Stimulated activated naive B cell treated with anti-CD40 and anti-IgM and Interleukin-4, amounts not matched to agents 10 μg/mL and 1 μg/mL and 100 μg/mL, for 72 hours (primary cell): ENCODE measurements at places on chromosomes 1 and 21.

- DNase-seq, result no peak
These were observed 146.7 kb downstream of the CSMD2 start for GRCh38 chr1:34018285-34018684.

GRCh38 chr1:4084896-4085295 lies 184.8 kb upstream of the C1orf174 start:
- DNase-seq, result no peak

DNA sequence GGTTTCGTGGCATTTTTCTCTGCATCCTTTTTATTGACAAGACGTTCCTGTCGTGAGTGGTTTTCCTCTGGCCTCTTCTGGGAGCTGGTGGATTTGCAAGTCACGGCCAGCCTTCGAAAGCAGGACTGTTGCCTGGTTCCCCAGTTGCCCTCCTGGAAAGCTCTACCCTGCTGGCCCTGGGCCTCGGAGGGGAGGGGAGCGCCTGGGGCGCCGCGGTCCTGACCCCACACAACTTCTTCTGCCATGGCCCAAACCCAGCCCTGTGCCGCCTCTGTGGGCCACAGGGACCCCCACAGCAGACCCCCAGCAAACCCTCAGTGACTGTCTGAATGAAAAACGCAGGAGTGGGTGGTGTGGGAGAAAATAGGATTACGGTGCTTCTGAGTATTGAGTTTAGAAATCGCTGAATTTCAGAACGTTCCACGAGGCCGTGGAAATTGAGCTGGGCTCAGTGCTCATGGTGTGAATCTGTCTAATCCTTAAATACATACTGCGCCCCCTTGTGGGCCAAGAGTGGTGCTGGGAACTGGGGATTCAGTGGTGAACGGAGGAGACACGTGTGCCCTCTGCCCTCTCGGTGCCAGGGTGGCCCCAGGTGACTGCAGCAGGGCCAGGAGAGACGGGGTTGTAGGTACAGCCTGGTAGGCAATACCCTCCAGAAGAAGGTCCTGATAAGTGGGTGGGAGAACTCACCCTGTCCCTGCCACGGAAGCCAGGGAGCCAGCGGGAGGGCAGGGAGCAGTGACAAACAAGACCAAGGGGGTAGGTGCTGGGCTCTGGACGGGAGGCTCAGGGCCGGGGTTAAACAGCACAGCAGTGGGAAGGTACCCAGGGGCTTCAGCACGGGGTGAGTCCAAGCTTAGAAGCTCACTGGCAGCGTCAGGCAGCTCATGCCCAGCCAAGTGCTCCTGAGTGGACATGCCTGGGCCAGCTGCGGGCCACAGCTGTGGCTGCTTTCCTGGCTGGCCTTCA lies 101.2 kb upstream of the COL6A1 start:
- peak; percentile 24 for DNase-seq

- no peak for DNase-seq
These were observed 106.6 kb downstream of the NPHP4 start for GRCh38 chr1:5885471-5886139.

GRCh38 chr1:98056781-98057180 lies 135.9 kb upstream of the DPYD start:
- DNase-seq, result no peak

DNA sequence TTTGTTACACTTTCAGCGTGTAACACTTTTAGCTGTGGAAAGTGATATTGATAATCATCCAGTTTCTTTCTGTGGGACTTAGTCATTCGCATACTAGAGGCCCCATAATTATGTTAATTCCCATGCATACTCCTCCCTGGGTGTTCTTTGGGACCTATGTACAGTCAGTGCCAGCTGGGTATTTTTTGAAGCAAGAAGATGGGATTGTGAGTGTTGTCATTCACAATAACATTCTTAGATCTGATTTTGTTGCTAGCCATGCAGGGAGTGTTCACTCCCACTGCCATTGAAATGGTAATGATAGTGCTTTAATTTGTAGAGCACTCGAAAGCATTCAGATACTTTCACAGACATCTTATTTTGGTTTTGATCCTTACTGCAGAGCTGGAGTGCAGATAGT lies 11.6 kb downstream of the SARS1 start:
- DNase-seq, result no peak

GRCh38 chr1:227913396-227913763 lies 34.4 kb downstream of the WNT9A start:
- no peak for DNase-seq
